Right atrium auricular region (tissue), 2 donors: ENCODE measurements at places on chromosomes 6 and 20. TPM values are rescaled to one million over a fixed set of nuclear protein-coding genes. Genes with fewer than 3 reads are reported as not detected.

Gene CLDN20
- total RNA-seq = not detected

DNA sequence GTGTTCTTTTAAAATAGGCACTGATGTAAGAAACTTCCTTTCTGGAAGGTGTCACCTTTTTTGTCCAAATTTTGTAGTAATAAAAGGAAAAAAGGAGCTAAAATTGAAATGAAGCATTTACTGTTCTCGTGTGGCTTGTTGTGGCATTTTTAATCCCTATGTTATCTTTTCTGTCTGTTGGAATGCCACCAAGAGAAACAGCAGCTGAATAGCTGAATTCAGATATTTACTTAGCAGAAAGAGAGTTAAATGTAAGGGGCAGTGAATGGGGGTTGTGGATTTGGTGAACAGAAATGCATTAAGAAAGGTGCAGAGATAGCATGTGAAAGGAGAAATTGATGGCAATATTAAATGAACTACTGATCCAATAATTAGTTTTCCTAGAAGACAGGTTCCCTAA, 573.6 kb upstream of the EPHA7 start:
- DNase-seq = no peak

- no peak for DNase-seq
Observed at GRCh38 chr6:20706238-20706938, 172.1 kb downstream of the CDKAL1 start.

GRCh38 chr6:40308533-40309306, 278.4 kb downstream of the LRFN2 start:
- DNase-seq = no peak

- DNase-seq = no peak
Observed at GRCh38 chr20:24657196-24657595, 187.8 kb downstream of the SYNDIG1 start.

Gene SLC32A1
- not detected for total RNA-seq

- no peak for DNase-seq
Observed at GRCh38 chr6:148214667-148215066, 128.0 kb upstream of the SASH1 start.

DNA sequence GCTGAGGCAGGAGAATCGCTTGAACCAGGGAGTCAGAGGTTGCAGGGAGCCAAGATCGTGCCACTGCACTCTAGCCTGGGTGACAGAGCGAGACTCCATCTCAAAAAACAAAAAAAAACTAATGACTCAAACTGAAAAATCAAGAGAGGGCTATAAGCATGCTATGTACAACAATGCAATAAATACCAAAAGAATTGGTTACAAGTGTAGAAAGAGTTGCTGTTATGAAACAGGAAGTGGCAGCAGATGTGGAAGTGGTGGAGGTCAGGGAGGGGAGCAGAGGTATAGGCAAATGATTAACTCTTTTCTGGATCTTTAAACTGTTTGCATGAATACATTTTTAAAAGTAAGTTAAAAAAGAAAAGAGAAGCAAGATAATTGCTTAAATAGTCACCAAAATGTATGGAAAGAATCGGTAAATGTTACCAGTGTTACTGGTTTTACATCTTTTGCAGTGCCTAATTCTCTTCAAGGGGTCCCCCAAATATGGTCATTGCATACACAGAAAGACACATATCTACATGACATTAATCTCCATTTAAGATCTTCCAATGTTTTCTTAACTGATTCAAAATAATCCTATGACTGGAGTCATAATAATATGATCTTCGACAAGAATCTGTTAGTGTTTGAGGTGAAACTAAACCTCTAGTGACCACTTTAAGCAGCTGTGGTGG, 15.0 kb downstream of the CALHM6 start:
- no peak for DNase-seq
